Neural crest cell (in vitro differentiated cells): ENCODE measurements at places on chromosomes 2 and 18.

DNA sequence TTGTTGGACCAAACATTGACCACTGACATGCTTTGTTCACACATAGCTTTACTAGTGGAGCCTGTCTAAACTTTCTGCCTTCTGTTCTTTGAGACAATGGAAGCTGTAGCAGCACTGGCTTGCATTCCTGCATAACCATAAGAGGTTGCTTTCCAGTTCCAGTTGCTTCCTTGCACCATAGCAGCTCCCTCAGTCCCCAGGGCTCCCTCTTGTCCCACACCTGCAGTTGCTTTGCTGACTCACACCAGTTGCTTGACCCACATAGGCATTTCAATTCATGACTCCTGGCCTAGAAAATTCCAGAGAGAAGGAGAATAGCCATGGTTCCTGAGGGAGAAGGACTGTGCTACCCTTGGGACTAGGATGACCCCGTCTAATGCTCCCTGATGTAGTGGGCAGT is 20.9 kb downstream of the SGPP2 start:
- no peak for DNase-seq

DNA sequence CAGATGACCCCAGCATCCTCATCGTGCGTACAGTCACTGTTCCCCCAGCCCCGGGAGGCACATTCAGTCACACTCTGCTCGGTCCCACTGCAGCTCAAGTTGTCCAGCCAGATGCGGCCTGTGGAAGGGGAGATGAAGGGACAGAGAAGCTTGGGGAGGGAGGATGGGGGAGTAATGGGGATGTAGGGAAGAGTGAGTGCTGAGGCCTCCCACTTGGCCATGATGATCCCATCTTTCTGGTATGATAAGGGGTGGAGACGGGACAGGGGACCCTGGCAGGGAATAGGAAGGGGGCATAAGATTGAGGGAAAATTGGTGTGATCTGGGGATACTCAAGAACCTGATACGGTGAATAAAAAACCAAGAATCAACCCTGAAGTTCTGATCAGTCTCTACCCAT is 3.5 kb downstream of the LOXL3 start:
- DNase-seq = no peak

DNA sequence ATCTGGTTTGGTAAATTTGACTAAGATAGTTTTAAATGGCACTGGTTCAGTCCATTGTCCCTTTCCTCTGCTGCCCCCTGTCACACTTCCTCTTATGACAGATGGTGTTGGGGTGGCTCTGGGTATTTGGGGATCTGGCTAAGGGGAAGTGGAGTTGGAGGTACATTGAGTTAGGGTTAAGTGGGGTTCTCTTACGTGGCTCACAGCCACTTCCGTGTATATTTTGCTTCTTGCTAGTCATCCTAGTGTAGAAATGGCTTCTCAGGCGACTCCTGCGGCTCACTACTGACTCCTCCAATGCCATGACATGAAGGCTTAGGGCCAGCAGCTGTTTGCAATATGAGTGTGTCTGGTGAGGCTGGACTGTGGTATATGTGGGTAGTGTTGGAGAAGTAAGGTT is 187.0 kb downstream of the HAUS1 start:
- no peak for DNase-seq

DNA sequence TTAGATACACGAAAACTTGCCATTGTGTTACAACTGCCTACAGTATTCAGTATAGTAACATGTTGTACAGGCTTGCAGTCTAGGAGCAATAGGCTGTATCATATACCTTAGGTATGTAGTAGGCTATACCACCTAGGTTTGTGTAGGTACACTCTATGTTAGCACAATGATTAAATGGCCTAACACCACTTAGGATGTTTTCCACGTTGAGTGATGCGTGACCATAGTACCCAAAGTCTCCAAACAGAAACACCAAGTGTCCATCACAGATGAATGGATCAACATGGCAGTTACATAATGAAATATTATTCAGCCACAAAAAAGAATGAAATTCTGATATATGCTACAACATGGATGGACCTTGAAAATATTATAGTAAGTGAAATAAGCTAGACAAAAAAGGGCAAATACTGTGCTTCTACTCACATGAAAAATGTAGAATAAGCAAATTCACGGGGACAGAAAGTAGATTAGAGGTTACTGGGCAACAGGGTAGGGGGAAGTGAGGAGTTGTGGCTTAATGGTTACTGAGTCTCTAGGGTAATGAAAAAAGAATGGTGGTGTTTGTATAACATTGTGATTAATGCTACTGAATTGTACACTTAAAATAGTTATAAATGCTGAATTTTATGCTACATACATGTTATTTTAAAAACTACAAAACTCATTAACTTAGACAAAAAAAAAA is 62.6 kb downstream of the TMEM131 start:
- no peak for DNase-seq
